ENCODE measurements at places on chromosomes 3 and 15.

DNA sequence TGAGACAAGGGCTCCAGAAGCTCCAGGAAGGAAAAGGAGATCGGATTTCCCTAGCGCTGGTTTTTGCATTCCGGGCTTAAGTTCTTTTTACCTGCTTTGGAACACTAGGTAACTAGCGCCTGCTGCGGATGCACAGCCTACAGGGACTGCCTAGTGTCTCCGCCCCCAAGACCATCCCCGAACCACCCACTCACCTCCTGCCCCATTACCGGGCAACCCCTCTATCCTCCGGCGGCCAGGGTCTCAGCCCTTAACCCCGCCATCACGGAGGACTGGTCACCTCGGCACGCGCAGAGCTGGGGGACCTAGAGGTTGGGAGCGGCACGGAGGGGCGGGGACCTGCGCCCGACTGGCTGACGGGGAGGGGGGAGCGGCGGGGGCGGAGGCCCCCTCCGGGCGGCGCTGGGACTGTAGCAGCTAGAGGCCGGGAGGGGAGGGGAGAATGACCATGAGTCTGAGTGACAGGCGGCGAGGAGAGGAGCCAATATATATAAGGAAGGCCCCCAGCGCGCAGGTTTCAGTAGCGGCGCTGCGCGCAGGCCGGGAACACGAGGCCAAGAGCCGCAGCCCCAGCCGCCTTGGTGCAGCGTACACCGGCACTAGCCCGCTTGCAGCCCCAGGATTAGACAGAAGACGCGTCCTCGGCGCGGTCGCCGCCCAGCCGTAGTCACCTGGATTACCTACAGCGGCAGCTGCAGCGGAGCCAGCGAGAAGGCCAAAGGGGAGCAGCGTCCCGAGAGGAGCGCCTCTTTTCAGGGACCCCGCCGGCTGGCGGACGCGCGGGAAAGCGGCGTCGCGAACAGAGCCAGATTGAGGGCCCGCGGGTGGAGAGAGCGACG is at the start of gene DLL4:
TSS of gene DLL4 (plus strand) at position 520 of the 839 bp plus-strand sequence. CDS start 329 bp downstream, outside the sequence.
- no peak for DNase-seq

DNA sequence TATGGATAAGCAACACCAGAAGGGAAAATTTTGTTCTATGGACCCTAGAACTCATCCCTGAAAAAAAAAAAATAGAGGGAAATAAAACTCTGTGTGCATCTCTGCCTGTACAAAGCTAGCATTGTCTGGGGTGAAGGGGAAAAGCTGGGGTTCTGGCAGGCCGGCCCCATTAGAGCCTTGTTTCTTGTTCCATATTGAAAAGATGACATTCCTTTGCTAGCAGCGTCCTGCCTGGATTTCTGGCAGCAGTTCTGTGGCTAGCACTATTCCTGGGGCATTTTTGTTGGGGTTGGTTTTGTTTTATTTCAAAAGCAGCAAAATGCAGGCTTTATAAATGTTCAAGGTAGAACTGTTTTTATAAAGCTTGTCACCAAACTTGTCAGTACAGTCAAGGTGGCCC is 45.2 kb downstream of the RARB start:
- no peak for DNase-seq

GRCh38 chr15:93107646-93108045 is 18.6 kb upstream of the RGMA start:
- no peak for DNase-seq

GRCh38 chr15:67307889-67308597 is 53.5 kb downstream of the IQCH start:
- DNase-seq: no peak

DNA sequence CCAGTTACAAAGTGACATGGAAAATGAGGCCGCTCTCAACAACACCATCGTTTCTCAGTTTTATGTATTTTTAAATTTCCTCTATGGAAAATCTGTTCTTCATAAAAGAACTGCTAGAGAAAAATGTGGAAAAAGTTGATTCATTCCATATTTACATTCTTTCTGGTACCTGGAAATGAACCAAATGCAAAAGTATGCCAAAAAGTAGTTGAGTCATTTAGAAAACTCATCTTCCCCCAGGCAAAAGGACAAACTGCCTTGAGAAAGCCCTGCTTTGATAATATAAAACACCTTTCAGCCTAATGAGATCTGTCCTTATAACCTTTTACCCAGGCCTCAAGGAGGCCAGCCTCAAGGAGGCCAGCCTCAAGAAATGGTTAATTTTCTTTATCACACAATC is 283.0 kb upstream of the VEPH1 start:
- no peak for DNase-seq

- DNase-seq: no peak
Measured at GRCh38 chr3:36837089-36837488, 72.7 kb upstream of the DCLK3 start.

- DNase-seq: no peak
Measured at GRCh38 chr3:35721628-35722027, 82.3 kb downstream of the ARPP21 start.

GRCh38 chr3:190089711-190090110 is 31.0 kb downstream of the P3H2 start:
- DNase-seq: no peak

DNA sequence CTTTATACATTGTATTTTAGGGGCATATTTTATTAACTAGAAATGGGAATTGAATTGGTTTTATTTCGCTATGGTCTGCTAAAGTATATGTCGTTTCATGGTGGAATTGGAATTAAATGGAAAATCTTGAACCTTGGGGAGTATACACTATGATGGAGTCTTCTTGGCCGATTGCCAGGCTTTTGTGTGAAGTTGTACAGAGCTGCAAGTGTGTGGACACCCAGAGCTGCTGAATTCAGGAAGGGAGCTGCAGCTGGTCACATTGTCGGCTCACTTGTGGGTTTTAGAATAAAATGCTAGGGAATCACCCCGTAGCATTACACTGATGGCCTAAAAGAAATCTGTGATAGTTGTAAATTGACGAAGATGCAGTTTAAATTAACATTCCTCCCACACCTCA is 35.1 kb downstream of the USP3 start:
- peak; percentile 35 for DNase-seq

- no peak for DNase-seq
Measured at GRCh38 chr3:42515391-42515916, 13.0 kb downstream of the VIPR1 start.

DNA sequence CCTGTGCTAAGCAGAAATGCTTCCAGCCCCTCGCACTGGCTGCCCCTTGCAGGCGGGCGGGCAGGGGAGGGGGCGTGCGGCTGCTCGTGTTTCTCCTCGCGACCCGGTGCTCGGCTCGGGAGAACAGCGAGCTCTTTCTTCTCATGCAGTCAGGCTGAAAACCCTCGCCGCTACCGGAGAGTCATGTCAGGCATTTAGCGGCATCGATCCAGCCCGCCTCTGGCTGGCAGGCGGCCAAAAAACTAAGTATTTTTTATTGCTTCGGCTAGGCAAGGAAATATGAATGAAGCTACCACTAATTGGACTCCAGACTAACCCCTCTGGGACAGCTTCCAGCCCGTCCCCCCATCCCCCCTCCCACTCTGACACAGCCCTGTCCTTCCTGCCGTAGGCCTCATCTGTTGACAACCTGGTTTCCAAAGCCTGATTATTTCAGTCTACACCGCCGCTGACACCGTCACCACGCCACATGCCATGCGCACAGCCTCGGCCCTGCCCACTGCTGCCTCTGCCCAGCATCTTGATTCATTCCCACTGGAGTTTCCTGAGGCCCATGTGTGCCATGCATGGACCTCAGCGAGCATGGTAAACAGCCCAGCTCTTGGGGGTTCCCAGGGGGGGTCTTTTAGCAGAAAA is 35.3 kb downstream of the TLE3 start:
- DNase-seq: peak; percentile 70

DNA sequence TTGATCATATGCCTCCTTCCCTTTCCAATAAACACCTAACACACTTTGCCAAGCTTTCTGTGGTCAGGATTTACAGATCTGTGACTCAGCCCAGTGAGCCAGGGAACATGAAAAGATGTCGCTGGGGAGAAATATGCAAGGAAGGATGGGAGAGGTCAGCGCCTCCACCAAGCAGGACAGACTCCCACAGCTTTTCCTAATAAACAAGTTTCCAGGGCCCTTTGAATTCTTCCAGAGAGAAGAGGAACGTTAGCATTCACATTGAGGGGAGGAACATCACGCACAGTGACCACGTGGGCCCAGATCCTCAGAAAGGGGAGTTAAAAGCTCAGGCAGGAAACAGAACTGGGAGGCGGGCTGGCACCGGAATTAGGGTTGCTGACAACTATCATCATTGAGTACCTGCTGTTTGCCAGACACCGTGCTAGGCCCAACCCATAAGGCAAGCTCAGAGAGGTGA is 33.3 kb upstream of the MRPS22 start:
- no peak for DNase-seq

- DNase-seq: no peak
Measured at GRCh38 chr3:119652306-119653033, 7.9 kb downstream of the POPDC2 start.

- no peak for DNase-seq
Measured at GRCh38 chr3:142210144-142210543, 15.2 kb downstream of the GK5 start.

GRCh38 chr3:42980909-42981308 is 1.8 kb downstream of the GASK1A start:
- no peak for DNase-seq
